ENCODE measurements at places on chromosomes 7 and 10. TPM values are rescaled to one million over a fixed set of nuclear protein-coding genes. Genes with fewer than 3 reads are reported as not detected.
A peak's percentile ranks its signal among the peaks of the same experiment; 100 is the strongest.

DNA sequence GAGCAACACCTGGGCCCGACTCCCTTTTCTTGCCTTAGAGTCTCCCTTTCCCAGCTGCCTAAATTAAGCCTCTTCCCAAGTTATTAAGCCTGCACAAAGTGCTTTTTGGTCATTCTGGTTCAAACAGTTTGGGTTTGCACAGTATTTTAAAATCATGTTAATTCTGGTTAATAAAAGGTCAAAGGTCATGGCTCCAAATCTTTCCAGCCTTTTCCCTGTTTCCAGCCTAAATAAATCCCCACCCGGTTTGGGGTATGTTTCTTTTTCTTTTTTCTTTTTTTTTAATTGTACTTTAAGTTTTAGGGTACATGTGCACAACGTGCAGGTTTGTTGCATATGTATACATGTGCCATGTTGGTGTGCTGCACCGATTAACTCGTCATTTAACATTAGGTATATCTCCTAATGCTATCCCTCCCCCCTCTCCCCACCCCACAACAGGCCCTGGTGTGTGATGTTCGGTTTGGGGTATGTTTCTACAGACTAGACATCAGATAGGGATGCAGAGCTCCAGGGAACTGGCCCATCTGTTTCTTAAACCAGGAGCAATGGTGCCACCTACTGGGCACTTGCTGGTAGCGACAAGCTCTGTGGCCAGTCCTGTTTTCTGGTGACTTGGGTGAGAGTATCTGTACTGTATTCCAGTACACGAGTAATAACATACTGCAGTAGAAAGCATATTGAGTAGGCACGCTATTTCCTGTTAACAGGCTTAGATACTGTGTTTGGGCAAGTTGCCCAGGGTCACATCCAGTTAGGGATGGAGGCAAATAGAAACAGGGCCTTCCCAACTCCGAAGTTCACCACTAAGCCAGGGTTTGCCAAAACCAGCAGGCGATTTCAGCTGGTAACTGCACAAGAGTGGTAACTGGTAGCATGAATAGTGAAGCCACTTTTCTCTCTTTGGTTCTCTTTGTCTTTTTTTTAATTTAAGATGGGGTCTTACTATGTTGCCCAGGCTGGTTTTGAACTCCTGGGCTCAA lies 60.6 kb upstream of the TRIM8 start:
- DNase-seq: peak; percentile 72
- H3K27me3 ChIP-seq: no peaks in the 10 kb centered on the region
- H3K27ac ChIP-seq: no peak overlapping the region
- H3K4me3 ChIP-seq: no peak overlapping the region

GRCh38 chr10:63760708-63761047 lies 239.5 kb downstream of the REEP3 start:
- no peaks in the 10 kb centered on the region for H3K4me1 ChIP-seq
- no peak overlapping the region for H3K4me3 ChIP-seq
- no peak overlapping the region for H3K27ac ChIP-seq
- no peak for DNase-seq
- H3K36me3 ChIP-seq: no peaks in the 10 kb centered on the region

DNA sequence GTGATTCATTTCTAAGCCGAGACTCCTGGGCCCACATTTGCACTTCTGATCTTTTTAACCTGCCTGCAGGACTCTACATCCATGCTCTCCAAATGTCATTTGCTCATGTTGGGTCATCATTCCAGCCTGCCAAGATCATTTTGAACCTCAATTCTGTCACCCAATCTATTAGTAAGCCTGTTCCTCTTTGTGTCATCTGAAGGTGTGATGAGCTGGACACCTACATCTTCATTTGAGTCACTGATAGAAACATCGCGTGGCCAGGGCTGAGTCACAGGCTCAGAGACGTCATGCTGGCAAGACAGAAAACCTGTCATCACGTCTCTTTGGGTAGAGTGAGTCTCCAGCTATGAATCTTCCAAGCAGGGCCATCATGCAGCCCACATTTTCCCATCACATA lies 65.3 kb upstream of the SLF2 start:
- no peaks in the 10 kb centered on the region for H3K36me3 ChIP-seq
- no peak for DNase-seq
- H3K4me1 ChIP-seq: no peaks in the 10 kb centered on the region

DNA sequence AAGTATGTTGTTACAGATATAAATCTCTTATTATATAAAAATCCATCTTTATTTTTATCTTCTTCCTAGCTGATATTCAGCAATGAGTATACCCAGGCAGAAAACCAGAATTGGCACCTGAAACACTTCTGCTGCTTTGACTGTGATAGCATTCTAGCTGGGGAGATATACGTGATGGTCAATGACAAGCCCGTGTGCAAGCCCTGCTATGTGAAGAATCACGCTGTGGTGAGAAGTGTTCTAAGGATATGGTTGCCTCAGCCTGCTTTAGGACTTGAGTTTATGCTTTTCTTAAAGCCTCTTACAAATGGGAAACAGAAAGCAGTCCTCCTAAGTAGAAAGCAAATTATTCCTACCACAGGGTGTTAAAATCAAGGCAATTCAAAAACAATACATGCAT lies 41.9 kb downstream of the TES start:
- H3K27ac ChIP-seq: no peak overlapping the region
- H3K4me3 ChIP-seq: no peak overlapping the region
- no peaks in the 10 kb centered on the region for H3K4me1 ChIP-seq
- H3K36me3 ChIP-seq: peaks cover 5% of the 10 kb centered on the region
- no peak for DNase-seq

DNA sequence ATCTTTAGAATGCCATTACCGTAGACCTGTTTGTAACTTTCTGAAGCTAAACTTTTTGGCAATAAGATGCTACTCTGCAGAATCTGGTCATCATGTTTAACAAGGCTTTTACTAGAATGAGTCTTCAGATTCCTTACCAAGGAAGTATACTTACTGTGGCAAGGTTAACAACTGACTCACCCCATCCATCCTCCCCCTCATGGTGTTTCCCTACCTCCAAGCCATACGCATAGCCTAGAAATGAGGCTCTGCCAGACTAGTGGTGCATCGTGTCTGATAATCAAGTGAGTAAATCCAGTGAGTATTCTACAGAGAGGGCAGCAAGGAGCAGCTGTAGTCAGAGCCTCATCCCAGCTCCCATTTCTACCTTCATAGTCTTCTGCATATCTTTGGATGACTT lies 223.6 kb downstream of the IPMK start:
- H3K27me3 ChIP-seq: no peaks in the 10 kb centered on the region
- no peak overlapping the region for H3K4me3 ChIP-seq
- H3K27ac ChIP-seq: no peak overlapping the region
- no peaks in the 10 kb centered on the region for H3K36me3 ChIP-seq
- no peak for DNase-seq

The PRKAR2B gene
- total RNA-seq: 0.58 TPM
